ENCODE measurements at places on chromosomes 16 and 17.

DNA sequence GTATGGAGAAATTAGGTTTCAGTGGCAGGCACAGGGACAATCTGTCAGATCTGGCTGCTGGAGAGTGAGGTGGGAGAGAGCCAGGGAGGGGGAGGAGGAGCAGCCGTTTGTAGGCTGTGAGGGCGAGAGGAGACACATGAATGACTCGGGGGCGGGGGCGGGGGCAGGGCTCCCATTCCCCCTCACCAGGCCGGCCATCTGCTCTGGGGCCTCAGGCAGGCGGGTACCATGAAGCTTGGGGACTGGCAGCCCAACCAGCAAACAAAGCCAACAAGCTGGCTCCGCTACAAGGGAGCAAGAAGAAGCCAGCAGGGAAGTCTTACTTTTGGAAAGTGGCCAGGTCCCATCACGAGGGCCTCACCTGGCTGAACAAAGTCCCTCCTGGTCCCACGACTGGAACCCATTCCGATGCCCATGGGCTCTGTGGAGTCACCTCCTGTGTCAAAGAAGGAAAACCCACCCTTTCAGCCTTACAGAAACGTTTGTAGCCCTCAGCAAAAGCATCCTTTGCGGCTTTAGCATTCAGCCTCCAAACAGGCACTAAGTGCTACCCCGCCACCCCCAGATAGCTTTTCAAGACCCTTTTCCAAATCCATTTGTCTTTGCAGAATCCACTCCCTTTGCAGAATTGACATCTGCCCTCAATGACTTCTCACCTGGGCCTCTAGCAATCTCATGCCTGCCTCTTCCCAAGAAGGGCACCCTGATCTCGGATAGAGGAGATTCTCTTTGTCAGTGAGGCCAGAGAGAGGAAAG lies 9.2 kb upstream of the SSTR2 start:
- DNase-seq, result no peak

GRCh38 chr16:10752843-10753523 lies 9.3 kb downstream of the NUBP1 start:
- peak; percentile 59 for DNase-seq

DNA sequence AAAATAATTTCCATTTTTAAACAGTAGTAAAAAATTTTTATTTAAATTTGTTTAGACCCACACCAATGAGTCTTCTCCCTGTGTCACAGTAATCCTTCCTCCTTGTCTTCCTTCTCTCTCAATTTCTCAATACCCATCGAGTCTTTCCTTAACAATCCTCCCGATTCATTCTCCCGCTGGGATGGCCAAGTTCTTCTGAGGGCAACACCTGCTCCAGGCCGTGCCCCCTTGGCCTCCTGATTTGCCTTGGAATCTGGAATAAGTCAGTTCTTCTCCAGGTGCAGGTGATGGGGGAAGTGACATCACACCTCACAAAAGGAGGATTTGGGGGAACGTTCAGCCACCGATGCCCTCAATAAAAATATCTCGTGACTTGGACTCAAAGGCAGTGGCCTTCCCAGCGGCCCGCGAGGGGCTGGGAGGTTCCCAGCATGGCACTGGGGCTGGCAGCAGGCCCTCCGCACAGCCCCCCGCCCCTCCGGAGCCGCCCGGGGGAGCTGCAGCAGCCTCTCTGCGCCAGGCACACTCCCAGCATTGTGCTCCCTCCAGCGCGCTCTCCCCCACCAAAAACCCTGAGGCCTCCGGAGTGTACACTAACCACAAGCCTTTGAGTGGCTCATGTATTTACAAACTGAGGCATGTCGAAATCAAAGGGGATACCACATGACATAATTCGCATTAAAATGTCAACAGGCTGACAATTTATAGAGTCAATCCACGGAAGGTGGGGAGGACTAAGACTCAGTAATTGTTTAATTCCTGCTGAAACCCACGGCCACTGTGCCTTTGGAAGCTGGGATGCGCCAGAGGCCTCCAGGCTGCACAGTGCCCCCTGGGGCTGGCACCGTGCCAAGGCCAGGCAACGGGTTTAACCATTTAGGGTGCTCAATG lies 120.5 kb downstream of the ZFHX3 start:
- peak; percentile 36 for DNase-seq

DNA sequence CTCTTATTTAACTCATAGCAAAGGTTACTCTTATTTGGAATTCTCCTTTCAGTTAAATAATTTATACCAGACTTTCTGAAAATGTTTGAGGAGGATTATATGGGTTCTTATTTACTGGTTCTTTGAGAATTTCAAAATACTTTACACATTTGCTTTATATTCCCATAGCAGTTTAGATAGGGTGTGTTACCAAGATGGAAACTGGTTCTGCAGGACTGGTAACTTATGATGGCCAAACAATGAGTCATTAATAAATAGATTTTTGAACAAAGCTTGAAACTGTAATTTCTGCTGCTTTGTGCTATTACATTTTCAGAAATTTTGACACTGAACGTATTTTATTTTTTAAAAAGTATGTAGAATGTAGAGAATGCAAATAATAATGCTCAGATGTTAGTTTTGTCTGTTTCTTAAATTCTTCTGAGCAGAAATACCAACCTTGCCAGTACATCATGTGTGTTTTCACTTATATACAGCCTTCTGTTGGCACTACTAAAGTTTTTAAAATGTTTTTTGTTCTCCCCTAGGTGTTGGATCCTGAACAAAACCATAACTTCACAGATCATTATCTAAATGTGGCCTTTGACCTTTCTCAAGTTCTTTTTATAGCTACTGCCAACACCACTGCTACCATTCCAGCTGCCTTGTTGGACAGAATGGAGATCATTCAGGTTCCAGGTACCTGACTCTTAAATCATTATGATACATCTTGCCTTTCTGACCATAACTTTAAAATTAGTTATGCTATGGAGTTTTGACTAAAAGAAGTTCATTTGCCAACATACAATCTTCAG lies 48.3 kb upstream of the ABCC11 start:
- no peak for DNase-seq

GRCh38 chr17:46826116-46826515 lies 7.6 kb upstream of the WNT3 start:
- DNase-seq, result no peak

- no peak for DNase-seq
Measured at GRCh38 chr16:83420206-83420760, 387.5 kb upstream of the HSBP1 start.

DNA sequence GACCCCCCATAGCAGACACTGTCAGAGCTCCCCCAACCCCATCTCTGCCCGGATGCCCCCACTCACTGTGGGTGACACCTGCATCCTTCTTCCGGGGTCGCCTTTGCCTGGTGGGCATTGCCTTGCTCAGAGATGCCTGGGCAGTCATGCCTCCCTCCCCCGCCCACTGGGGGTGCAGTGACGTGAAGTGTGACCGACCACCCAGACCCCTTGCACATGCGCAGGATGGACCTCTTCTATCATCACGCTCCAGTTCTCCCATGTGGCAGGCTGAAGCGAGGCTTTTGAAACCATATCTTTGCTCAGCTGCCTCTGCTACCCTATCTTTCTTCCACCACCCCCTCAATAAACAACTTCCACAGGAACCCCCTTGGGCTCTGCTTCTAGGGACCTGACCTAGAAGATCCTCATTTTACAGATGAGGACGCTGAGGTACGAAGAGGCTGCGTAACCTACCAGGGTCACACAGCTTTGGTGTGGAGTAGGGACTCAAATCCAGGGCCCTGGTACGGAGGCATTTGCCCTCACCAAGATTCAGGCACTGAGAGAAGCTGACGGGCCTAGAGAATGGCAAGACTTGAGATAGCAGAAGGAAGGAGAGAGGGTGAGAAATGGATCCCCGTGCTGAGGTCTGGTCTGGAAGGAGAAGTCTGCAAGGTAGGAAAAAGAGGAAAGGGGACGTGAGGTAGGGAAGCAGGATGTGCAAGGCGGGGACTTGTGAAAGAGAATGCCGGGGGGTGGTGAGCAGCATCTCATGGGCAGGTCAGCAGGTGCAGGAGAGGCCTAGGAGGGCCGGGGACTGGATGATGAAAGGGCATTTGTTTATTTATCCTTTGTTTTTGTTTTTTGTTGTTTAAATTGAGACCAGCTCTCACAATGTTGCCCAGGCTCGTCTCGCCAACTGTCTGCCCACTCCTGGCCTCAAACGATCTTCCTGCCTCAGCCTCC lies 14.4 kb downstream of the NLRC5 start:
- DNase-seq, result no peak

GRCh38 chr16:15703029-15703736 lies 53.1 kb downstream of the NDE1 start:
- no peak for DNase-seq

DNA sequence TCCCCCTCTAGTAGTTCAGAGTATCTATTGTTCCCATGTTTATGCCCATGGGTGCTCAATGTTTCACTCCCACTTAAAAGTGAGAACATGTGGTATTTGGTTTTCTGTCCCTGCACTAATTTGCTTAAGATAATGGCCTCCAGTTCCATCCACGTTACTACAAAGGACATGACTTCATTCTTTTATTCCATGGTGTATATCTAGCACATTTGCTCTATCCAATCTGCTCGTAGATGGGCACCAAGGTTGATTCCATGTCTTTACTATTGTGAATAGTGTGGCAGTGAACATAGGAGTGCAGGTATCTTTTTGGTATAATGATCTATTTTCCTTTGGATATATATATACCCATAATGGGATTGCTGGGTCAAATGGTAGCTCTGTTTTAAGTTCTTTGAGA lies 169.2 kb upstream of the TBX2 start:
- DNase-seq, result no peak

- DNase-seq, result no peak
Measured at GRCh38 chr17:4554441-4554996, 665 bp downstream of the MYBBP1A start.

DNA sequence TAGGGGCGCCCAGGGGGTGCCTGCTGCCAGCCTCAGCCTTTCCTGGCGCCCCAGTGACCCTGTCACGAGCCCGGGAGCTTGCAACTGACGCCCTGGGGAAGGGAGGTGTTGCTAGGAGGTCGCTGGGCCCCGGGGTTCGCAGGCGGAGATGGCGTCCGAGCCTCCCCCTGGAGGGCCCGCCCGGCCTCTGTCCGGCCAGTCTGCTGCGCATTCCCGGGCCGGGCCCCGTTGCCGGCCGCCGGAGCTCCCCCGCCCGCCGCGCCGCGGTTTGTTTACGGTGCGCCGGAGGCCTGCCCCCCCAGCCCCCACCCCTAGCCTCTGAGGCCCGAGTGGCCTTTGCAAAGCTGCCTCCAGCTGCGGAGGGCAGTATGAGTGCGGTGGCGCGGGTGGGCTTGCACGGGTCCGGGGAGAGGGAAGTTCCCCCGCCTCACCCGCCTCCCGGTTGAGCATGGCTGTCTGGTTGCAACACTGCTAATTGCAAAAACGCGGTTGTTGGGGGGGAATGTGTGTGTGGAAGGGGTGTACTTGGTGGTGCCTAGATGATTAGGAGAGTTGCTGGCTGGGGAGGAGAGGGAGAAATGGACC lies 514 bp downstream of the THRA start:
- DNase-seq, result peak; percentile 22

- DNase-seq, result no peak
Measured at GRCh38 chr17:82383411-82383810, 11.8 kb downstream of the UTS2R start.

GRCh38 chr16:88070989-88071625 lies 119.9 kb downstream of the BANP start:
- no peak for DNase-seq

DNA sequence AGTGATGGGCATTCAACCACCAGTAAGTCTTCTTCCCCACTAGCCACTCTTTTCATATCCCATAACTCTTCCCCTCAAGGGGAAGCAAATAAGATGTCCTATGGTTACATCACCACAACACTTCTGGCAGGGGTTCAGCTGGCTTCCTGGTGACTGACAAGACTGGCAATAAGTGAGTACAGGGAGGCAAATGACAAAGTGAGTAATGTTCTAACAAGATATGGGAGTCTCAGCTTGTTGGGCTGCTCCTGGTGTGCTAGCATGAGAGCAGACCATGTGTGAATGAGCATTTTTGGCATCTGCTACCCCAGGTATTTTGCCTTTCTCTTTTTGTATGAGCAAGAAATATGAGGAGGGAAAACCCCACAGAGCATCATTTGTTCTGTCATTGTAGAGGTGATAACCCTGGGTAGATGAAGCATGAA lies 9.9 kb downstream of the TMIGD1 start:
- no peak for DNase-seq

DNA sequence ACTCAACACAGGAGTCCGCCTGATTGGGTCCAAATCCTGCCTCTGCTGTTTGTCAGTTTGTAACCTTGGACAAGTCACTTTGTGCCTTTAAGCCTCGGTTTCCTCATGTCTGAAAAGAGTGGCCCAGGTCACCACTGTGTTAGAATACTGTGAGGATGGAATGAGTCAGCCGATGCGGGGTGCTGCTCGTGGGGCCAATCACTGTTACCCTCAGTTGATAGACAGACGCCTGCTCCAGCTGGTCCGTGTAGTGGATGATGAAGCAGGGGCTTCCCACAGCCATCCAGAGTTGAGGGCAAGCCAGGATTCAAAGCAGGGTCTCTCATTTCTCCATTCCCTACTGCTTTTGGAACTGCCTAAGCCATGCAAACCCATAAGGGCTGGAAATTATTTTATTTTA lies 5.8 kb downstream of the FBXL19 start:
- no peak for DNase-seq

DNA sequence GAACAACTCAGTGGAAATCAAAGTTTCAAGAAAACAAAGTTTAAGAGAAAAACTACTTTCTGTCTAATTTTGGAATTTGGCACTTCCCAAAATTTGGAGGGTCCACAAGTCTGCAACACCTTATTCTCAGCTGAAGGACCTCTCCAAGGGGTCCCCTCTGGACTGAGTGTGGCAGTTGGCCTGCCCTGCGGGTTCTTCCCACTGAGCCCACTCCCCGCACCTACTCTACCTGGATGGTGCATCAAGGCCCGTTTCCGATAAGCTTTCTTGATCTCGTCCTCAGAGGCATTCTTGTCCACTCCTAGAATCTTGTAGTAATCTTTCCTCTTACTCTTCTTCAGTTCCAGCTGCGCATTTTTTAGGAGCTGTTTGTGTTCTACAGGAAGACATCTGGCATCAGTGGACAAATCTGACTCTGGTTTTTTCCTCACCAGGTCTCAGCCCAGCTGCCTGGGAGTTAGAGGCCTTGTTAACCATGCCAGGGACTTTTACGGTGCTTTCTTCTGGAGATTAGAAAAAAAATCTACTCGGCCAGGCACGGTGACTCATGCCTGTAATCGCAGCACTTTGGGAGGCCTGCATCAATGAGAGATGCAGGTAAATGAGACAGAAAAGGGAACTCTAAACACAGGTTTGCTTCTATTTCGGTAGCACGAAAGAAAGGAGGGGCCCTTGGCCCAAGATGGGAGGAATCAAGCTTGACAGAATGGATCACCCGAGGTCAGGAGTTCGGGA lies 15.6 kb downstream of the CNP start:
- no peak for DNase-seq

DNA sequence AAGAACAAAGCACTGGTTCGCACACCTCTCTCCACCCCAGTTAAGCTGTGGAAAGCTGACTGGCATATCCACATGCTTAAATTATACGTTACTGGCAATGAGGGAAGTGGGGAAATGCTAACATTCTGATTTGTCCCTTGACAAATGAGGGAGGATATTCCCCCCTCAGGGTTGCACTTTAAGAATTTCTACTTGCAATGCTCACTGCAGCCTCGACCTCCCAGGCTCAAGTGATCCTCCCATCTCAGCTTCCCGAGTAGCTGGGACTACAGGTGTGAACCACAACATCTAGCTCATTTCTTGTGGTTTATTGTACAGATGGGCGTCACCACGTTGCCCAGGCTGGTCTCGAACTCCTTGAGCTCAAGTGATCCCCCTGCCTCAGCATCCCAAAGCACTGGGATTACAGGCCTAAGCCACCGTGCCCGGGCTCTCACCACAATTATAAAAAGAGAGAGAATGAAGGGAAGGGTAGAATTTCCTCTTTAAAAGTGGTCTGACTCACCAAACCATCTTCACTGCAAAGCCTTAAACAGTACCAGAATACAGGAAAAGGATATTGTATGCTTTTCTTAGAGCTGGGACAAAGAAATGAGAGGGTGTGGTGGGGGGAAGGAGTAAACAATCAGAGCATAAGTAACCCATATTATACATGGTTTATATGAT lies 38.9 kb downstream of the KANSL1 start:
- DNase-seq, result peak; percentile 10
